ENCODE measurements at places on chromosomes 7 and 10.

DNA sequence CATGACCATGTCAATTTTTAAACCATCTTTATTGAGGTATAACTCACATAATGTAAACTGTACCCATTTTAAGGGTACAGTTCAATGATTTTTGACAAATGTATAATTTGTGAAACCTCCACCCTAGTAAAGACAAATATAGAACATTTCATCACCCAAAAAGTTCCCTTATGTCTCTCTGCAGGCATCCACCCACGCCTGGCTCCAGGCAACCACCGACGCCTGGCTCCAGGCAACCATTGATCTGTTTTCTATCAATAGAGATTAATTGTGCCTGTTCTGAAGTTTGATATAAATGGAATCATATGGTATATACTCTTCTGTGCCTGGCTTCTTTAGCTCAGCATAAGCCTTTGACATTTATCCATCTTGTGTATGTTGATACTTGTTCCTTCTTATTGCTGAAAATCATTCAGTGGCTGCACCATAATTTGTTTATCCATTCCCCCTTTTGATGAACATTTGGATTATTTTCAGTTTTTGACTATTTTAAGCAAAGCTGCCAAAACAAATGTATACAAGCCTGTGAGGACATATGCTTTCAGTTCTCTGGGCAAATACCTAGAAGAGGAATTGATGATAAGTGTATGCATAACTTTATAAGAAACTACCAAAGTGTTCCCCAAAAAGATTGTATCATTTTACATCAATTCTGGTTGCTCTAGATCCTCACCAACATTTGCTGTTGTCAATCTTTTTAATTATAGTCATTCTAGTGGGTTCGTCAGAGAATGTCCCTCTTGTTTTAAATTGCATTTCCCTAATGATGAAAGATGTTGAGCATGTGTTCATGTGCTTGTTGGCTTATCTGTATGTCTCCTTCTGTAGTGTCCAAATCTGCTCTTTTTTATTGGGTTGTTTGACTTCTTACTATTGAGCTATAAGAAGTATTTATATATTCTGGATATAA is 55.7 kb upstream of the HECTD2 start:
- DNase-seq, result no peak

- no peak for DNase-seq
Measured at GRCh38 chr7:80303315-80303714, 168.7 kb downstream of the GNAI1 start.

GRCh38 chr10:70958396-70958795 is 70.0 kb upstream of the PCBD1 start:
- DNase-seq, result no peak

DNA sequence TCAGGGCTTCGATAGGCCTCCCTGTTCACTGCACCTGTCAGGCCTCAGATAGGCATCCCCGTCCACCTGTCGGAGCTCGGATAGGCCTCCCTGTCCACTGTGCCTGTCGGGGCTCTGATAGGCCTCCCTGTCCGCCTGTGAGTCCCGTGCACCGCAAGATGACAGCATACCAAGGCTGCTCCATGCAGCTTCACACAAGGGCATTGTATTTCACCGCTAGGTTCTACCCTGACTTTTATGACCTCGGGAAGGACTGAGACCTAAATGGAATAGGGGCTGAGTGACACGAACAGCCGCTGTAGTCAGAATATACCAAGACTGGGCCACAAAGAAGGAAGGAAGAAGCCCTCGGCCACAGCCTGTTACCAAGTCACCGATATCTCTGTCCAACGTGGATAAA is 271.2 kb downstream of the DIP2C start:
- no peak for DNase-seq

DNA sequence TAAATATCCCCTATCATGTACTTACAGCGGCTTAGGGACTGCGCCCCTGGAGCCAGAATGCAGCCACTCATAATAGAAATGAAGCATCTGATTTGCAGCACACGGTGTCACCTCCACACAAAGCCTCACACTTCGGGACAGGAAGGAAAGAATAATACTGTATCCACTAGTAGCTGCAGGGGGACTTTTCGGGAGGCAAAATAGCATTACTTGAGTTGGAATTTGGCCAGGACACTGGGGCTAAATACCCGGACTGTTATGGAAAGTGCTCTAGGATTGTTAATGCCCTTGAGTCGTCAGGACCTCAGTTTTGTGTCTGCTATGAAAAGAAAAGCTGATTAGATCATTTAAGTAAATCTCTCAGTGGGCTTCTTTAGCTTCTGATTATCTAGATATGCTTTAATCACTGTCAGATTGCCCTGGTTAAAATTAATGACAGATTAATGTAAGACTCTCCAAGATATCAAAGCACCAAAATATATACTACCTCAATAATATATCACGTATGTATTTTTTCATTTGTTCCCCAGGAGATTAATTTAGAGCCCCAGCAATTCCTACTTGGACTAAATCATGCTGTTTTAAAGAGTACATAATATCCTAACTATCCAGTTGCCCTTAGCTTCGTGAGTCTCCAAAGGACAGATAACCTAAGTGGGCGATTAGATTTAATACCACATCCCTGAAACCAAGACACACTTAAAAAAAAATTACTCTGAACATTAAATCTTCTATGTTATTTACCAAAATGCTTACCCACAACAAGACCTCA is 173.0 kb upstream of the NEBL start:
- no peak for DNase-seq

- DNase-seq, result no peak
Measured at GRCh38 chr7:107643407-107643806, 17.2 kb upstream of the SLC26A4 start.

GRCh38 chr10:14648005-14648765 is 126.5 kb downstream of the FAM107B start:
- DNase-seq, result peak; percentile 90

DNA sequence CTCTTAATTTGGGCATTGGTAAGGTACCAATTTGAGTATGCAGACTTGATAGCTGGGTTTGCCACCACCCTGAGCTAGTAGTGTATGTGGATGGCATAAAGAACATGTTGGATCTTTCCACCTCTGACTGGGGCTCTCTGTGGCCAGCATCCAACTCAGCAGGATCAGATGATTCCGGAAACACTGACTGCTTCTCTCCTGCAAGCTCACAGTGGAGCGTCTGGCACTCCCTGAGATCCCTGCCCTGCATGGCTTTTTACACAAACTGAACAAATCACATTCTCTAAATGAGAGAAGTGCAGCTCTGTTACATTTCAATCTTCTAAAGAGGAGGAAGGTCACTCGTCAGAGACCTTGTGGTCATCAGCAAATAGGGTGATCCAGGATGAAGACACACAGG is 1057.5 kb downstream of the NRG3 start:
- no peak for DNase-seq

DNA sequence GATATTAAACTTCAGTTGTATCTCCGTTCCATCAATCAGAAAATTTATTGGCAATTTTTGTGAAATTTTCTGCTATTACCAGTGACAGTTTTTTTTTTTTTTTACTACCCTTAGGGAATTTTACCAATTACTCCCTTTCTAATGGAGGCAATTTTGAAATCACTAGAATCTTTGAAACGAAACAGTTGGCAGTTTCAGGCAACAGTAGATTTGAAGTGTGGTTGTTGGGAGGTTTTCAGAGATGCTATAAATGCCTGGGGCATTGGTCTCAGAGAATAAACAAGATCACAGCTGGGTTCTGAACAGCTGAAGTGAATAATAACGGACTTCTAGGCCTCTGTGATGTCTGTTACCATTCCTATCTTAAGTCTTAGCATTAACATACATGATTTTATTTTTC is 535.9 kb upstream of the POT1 start:
- DNase-seq, result no peak

DNA sequence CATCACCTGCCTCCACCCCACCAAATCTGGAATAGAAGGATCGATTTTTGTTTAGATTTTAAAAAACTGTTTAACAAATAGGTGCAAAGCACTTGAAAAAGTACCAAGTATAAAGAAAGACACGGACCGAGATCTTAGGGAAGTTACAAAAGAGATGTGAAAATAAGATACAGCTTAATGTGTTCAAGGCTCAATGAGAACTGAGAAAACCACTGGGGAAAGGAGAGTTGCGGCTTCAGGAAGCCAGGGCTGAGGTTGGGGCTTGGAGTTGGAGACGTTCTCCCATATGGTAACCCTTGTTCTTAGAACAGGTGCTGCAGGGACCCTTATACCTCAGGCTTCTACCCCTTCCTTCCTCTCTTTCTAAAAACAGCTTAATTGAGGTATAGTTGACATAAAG is 140.2 kb downstream of the FANK1 start:
- DNase-seq, result no peak

- no peak for DNase-seq
Measured at GRCh38 chr7:2258661-2259365, 16.8 kb downstream of the NUDT1 start.

DNA sequence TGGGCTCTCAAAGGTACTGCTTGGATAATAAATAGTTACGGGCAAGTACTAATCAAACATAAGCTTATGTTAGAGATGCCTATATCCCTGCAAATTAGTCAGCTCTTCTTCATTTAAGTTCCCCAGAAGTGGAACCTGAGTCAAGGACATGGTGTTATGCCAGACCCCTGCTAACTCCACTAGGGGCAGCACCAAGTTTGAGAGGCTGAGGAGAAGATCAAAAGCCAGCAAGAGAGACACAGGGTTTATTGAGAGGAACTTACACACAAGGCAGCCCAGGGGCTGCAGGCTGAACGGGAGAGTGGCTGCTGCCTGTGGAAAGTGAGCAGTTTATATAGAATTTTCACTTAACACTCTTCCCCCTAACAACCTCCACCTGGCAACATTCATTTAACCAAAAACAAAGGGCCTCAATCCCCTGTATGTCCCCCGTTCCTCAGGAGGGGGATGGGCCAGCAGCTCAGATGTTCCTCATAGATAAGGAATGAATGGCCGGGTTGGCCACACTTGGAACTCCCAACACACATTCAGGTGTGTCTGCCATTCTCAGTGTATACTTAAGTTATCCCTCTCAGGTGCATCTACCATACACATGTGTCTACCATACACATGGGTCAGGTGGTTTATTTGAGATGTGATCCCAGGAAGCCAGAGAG is 62.6 kb upstream of the GHITM start:
- no peak for DNase-seq

- no peak for DNase-seq
Measured at GRCh38 chr7:23523486-23524075, 8.2 kb downstream of the TRA2A start.

GRCh38 chr7:128986609-128987008 is 48.9 kb downstream of the IRF5 start:
- no peak for DNase-seq
